ENCODE measurements at places on chromosomes 7 and 10. TPM values are rescaled to one million over a fixed set of nuclear protein-coding genes. Genes with fewer than 3 reads are reported as not detected.

The ARMS2 gene
- total RNA-seq = not detected

The FHIP2A gene
- 38.2 TPM for total RNA-seq

The RNF32 gene
- 2.7 TPM for total RNA-seq

The NUDT1 gene
- 10.2 TPM for total RNA-seq

The ZNF804B gene
- not detected for total RNA-seq

The PRR15 gene
- total RNA-seq = 7.2 TPM

Data from astrocyte (in vitro differentiated cells and primary cell).